ENCODE measurements at places on chromosomes 7 and 10. TPM values are rescaled to one million over a fixed set of nuclear protein-coding genes. Genes with fewer than 3 reads are reported as not detected.

DNA sequence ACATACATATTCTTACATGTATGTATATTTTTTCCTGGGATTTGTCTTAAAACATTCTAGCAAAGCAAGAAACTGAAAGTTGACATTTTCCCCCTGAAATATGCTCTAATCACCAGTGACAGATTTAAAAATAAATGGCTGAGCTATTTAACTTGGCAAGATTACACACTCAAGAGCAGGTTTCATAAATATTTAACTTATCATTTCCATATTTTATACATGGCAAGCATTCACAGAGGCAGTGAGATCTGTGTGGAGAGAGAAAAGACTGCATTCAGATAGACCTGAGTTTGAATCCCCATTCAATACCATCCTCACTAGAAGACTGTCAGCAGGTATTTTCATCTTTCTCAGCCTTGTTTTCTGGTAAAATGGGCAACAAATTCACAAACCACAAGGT is 1043.0 kb downstream of the NRG3 start:
- H3K27me3 ChIP-seq, result no peaks in the 10 kb centered on the region
- DNase-seq, result no peak
- no peaks in the 10 kb centered on the region for H3K36me3 ChIP-seq
- no peak overlapping the region for H3K27ac ChIP-seq

- no peaks in the 10 kb centered on the region for H3K36me3 ChIP-seq
- DNase-seq, result no peak
- H3K4me1 ChIP-seq, result peaks cover under 1% of the 10 kb centered on the region
- H3K27me3 ChIP-seq, result no peaks in the 10 kb centered on the region
Observed at GRCh38 chr10:76190634-76191270, 759.3 kb downstream of the LRMDA start.

DNA sequence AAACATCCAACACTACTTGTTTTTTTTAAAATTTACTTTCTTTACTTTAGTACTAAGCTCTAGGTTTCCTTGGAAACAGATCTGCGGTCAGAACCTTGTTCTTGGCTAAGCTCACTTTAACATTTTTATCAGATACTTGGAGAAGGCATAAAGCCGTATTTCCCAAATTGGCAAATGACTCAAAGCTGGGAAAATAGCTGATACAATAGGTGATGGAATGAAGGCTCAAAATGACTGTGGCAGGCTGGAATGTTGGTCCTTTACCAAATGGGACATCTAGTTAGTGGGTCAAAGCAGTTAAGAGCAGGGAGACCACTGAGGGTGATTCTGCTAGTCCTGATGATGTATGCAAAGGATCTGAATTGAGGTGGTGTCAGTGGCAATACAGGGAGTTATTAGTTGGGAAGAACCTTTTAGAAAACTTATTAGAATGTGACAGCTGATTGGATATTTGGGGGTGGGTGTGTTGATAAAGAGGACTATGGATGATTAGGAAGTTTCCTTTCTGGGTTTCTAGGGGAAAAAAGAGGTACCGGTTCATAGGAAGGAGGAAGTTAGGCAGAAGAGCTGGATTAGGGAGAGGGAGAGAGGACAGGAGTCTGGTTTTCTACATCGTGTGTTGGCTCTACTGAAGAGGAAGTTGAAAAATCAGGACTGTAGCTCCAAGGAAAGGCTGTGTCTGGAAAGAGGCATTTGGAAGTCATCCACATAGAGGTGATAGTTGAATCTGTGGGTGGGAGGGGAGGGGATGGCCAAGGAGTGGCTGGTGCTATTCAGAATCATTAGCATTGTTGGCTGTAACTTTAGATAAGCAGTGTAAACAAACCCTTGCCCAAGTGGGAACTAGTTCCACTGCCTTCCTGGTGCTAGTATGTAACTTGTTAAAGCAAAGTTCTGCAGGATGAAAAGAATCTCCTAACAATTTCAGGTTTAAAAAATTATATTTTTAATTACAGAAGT is 13.1 kb downstream of the PLCE1 start:
- no peaks in the 10 kb centered on the region for H3K36me3 ChIP-seq
- H3K27me3 ChIP-seq, result no peaks in the 10 kb centered on the region
- no peak for DNase-seq
- H3K27ac ChIP-seq, result no peak overlapping the region
- H3K4me1 ChIP-seq, result peaks cover 17% of the 10 kb centered on the region

- no peaks in the 10 kb centered on the region for H3K4me1 ChIP-seq
- no peak overlapping the region for H3K27ac ChIP-seq
- H3K27me3 ChIP-seq, result no peaks in the 10 kb centered on the region
- H3K4me3 ChIP-seq, result no peak overlapping the region
- no peak for DNase-seq
Observed at GRCh38 chr7:24812305-24812945, 55.2 kb upstream of the GSDME start.

DNA sequence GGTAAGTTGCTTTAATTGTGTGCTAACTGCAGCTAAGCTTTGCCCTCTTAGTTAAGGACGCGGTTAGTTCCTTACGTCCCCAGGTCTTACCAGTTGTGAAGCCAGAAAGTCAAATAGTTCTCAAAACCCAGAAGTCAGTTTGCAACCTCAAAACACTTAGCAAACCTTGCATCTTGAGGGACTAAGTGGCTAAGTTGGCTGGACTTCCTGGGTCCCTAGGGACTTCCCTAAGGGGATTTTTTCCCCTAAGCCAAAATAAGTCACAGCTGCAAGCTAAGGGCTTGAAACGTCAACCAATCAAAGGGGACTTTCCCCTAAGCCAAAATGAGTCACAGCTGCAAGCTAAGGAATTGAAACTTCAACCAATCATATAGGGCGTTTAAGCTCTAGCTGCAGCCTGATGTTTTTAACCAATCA is 36.2 kb upstream of the HECW1 start:
- H3K4me3 ChIP-seq, result no peak overlapping the region
- no peaks in the 10 kb centered on the region for H3K36me3 ChIP-seq
- no peak for DNase-seq
- H3K4me1 ChIP-seq, result no peaks in the 10 kb centered on the region

DNA sequence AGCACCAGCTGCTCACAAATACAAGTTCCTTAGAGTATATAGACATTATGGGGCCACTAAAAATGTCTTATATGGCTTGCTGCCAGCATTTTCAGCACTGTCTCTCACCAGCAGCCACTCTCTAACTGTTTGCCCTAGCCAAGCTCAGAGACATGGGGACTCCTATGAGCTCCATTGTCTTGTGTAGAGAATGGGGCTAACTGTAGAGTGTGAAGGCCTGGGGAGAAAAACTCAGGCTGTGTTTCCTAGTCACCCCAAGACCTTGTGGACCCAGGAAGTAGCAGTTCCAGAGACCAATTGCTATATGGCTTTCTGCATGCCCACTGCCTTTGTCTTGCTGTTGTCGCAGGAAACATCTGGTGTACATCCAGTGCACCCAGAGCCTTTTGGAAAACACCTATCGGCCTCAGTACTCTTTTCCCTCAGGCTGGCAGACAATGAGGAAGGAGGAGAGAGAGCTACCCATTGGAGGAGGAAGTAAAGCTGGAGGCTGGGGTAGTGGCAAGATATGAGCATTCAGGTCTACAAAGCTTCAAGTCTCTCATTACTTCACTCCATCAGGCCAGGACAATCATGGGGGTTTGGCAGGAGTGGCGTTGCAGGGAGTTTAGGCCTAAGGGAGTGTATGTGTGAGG is 28.4 kb downstream of the ENTPD1 start:
- no peak overlapping the region for H3K27ac ChIP-seq
- no peaks in the 10 kb centered on the region for H3K27me3 ChIP-seq
- peaks cover 9% of the 10 kb centered on the region for H3K4me1 ChIP-seq
- H3K4me3 ChIP-seq, result no peak overlapping the region
- no peaks in the 10 kb centered on the region for H3K36me3 ChIP-seq

DNA sequence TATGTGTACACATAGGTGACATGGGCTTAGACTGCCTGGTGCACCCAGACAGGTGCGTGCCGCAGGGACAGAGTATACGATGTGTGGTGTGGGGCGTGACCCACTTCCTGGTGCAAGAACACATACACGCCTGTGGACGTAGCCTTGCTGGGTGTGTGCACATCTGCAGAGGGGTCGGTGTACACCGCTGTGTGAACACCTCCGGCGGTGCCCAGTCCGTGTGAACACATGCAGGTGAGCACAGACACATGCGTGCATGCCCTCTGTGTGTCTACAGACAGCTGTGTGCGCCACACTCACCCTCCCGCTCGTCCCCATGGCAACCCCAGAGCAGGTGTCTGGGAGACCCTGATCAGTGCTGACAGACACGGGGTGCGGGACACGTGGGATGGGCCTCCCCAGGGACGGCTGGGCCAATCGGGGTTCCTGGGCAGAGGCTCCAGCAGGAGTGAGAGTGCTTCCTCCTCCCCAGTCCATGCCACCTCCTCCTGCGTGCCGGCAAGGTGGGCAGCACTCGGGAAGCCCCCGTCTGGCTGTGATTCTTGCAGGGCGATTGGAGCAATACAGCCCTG is 23.4 kb downstream of the ELFN1 start:
- no peaks in the 10 kb centered on the region for H3K4me1 ChIP-seq
- no peaks in the 10 kb centered on the region for H3K36me3 ChIP-seq
- no peak overlapping the region for H3K4me3 ChIP-seq
- no peak for DNase-seq
- H3K27me3 ChIP-seq, result peaks cover 47% of the 10 kb centered on the region

Gene VWA2
- 1.2 TPM for total RNA-seq

Gene ST8SIA6
- total RNA-seq, result 4.2 TPM

Gene MTURN
- total RNA-seq, result 156 TPM

Gene GDF10
- total RNA-seq, result 25.7 TPM

Gene AQP1
- total RNA-seq, result 675 TPM

Gene HOXA6
- 30.9 TPM for total RNA-seq

Gene MINDY3
- total RNA-seq, result 26.7 TPM

Gene TLL2
- total RNA-seq, result 0.90 TPM

Data from tibial nerve (tissue), 4 donors.